ENCODE measurements at places on chromosomes 1 and 21.
A peak's percentile ranks its signal among the peaks of the same experiment; 100 is the strongest.

DNA sequence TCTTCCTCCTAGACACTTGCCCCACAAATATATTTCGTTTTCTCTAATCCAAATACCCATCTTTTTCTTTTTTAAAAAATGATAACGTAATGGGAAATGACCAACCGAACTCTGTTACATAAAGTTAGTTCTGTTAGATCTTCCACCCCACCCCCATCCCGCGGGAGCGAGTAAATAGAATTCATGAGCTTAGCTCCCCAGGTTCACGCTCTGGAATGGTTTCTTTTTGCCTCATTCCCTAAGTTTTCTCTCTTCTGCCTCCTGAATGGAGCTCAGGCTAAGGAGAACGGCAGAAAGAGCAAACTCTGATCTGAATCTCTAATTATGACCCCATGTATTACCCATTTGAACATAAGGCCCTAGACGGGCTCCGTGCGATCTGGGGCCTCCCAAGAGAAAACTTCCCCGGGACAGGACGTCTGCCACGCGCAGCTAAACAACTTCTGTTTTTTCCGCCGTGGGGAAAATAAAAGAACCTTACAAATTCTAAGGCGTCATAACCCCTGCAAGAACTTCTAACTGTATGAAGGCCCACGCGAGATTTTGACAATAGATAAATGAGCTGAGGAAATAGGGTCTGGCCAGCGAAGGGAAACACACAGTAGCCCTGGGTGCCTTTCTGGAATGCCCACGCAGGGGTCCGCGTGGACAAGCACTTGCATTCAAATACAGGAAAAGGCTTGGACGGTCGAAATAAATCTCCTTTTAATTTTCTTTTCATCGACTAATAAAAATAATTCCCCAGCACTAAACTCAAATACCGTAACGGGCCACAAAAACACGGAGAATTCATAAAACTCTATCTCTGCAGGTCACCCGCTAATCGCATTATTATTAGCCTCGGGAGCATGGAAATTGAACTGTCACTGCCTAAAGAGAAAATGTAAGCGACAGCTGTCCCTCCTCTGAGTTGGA, 2.2 kb downstream of the TBX15 start:
- DNase-seq, result no peak

DNA sequence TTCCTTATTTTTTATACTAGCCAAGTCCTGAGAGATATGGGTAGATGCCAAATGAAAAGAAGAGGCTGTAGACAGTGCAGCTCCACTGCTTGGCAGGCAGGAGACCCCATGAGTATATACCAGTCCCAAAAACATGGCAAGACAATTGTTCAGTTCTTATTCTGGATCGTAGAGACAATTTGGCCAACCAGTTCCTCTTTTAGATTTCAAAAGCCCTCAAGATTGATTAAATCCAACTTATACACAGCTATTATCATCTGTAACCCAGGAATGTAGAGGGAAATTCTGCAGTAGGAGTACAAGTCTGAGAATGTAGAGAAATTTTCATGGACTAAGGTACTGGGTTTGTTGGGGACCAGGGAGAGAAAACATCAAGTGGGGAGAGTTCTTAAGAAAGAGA, 50.3 kb downstream of the ATP6V1G3 start:
- no peak for DNase-seq

- no peak for DNase-seq
These were observed 155.8 kb upstream of the UBE2U start for GRCh38 chr1:64047549-64047996.

GRCh38 chr21:43864962-43865539, at the start of gene AGPAT3:
AGPAT3 (plus strand) TSS chr21:43865223; CDS start chr21:43959682, 94,459 bp downstream.
- DNase-seq, result no peak

- DNase-seq, result no peak
These were observed 462.3 kb downstream of the PTPRC start for GRCh38 chr1:199101139-199101538.

GRCh38 chr21:15003463-15004135, 61.2 kb downstream of the NRIP1 start:
- DNase-seq, result no peak

DNA sequence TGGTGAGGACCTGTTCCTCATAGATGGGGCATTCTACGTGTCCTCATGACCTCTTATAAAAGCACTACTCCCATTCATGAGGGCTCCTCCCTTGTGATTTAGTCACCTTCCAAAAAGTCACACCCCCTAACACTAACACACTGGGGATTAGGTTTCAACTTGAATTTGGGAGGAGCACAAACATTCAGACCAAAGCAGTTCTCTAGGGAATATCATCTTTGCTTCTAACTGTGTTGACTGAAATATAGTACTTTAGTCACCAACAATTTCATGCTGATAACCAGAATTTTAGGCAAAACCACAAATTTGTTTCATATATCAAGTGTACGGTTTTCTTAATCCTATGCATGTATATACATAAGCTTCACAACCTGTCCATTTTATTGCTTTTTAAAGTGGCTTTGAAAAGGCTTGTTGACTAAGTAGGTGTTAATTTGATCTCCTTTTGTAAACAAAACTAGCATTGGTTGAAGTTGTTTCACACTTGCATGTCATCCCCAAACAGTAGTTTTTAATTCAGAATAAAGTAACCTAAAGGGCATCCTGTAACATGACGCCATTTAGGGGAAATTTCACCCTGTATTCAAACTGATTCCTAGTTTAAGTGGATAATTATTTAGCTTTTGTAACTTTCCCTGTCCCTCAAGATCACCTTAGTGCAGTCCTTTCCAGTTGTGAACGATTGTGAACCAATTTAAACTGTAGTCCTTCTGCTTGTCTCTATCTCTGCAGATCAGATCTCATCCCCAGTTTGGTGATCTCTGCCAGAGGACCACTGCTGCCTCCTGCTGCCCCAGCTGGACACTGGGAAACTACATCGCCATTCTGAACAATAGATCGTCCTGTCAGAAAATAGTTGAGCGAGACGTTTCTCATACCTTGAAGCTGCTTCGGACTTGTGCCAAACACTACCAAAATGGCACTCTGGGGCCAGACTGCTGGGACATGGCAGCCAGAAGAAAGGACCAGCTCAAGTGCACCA, 141.1 kb downstream of the TLR5 start:
- DNase-seq, result no peak

GRCh38 chr1:2881556-2881955, 80.1 kb upstream of the TTC34 start:
- DNase-seq, result no peak

- no peak for DNase-seq
These were observed 58.6 kb upstream of the CD34 start for GRCh38 chr1:207969528-207969927.

GRCh38 chr1:65036570-65037051, 70.3 kb upstream of the JAK1 start:
- DNase-seq, result no peak

GRCh38 chr1:204443871-204444581, 32.4 kb upstream of the PPP1R15B start:
- DNase-seq, result no peak

- no peak for DNase-seq
These were observed 41.9 kb downstream of the CACNA1E start for GRCh38 chr1:181525104-181525721.

- no peak for DNase-seq
These were observed 51.2 kb upstream of the COA6 start for GRCh38 chr1:234322097-234322496.

DNA sequence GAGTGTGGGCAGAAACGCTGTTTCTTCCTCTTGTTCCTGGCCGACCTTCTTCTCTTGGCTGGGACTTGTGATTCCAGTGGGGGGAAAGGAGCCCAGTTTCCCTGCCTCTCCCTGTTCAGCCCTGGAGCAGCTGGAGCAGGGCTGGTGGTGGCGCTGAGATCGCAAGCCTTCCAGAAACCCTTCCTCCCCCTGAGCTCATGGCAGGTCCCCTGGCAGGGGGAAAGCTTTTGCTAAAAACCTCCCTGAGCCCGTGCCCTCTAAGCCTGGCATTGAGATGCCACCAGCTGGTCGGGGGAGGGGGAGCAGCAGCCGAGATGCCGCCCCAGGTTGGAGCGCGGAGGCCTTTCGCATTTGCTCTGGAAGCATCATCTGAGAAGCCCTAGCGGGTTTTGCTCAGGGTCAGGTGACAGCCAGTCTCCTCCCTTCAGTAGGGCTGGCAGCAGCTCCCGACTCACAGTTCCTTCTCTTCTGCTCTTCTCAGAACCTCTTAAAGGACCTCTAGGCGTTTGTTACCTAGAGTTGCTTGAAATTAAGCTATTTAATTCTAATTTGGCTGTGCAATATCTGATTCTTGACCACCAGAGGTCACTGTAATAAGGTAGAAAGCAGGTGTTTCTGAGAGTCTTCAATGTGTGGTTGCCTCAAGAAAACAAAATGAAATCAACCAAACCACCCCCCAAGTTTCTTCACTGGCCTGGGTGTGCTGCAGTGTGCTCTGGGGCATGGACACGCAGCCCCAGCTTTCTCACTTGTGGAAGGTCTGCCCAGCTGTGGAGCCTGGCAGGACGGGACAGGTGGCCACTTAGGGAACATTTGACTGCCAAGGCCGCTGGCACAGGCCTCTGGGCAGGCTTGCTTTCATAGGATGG, 257.3 kb downstream of the CAMTA1 start:
- DNase-seq, result peak; percentile 15

- no peak for DNase-seq
These were observed 97.0 kb upstream of the COA6 start for GRCh38 chr1:234276151-234276788.

- no peak for DNase-seq
These were observed 25.8 kb downstream of the PTPN14 start for GRCh38 chr1:214525535-214526019.

DNA sequence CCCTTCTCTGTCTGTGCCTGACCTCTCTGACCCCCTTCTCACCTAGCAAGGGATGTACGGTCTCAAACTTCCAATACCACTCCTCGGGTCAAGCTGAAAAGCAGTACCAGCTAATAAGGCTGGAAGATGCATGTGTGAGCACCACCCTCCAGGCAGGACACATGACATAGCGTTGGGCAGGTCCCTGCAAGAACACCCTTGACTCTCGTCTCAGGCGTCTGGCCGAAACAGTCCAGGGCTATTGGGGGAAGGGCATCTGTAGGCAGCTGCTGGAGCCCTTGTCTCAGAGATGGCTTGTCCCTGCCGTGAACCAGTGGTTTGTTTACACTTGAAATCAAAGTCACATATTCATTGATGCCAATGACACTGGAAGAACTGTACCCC, 56.5 kb downstream of the CD46 start:
- DNase-seq, result no peak

DNA sequence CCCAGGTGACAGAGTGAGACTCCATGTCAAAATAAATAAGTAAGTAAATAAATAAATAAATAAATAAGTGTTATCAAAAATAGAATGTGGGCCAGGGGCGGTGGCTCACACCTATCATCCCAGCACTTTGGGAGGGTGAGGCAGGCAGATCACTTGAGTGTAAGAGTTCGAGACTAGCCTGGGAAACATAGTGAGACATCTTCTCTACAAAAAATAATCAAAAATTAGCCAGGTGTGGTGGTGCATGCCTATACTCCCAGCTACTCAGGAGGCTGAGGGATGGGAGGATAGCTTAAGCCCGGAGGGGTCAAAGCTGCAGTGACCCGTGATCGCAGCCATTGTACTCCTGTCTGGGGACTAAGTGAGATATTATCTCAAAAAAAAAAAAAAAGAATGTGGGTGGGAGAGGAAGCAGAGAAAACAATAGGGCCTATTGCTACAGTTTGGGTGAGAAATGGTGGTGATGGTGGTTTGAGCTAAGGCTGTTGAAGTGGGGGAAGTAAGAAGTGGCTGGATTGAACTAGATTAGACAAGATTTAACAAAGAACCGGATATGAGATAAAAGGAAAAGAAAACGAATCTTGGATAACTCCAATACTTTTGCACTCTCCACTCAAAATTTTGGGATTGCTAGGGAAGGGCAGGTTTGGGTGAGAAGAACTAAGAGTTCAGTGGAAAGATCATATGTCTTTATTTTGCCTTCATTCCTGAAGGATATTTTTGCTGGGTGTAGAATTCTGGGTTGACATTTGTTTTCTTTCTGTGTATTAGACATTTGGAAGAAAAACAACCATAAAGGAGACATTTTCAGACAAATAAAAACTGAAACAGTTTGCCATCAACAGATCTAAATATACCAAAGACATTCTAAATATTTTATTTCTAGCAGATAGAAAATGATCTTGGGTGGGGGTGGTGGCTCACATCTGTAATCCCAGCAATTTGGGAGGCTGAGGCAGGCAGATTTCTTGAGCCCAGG, 57.1 kb upstream of the SPOCD1 start:
- no peak for DNase-seq

DNA sequence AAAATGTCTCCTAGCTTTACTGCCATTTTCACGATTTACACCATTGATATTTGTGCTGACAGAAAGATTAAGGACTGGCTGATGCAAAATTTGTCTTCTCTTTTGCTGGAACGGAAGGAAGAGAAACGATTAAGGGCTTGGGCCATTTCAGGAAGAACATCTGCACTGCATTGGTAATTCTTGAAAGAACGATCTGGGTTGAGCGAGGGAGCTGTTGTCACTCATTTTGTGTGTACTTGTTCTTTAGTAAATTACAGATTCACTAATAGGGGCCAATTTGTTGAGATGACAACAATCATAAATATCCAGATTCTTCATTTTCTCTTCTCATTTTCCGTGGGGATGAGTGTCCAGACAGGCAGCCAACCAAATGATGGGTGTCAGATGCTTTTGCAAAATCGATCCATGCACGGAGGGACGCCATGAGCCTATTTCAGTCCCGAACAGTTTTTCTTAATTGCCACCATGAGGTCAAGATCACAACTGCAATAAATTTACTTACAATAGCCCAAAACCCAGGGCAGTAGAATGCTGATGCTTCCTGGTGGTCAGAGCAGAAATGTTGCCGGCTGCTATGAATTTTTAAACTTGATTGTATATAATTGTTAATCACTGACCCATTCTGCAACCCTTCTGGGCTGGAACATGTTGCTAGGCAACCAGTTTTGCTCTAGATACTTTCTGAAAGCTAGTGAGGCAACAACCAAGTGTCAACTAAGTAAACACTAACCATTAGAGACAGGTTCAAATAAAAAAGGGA, 132.4 kb upstream of the TIAM1 start:
- DNase-seq, result no peak

GRCh38 chr1:192951691-192952460, 107.3 kb downstream of the UCHL5 start:
- DNase-seq, result no peak

GRCh38 chr1:237961754-237962153, 71.0 kb upstream of the ZP4 start:
- DNase-seq, result no peak

DNA sequence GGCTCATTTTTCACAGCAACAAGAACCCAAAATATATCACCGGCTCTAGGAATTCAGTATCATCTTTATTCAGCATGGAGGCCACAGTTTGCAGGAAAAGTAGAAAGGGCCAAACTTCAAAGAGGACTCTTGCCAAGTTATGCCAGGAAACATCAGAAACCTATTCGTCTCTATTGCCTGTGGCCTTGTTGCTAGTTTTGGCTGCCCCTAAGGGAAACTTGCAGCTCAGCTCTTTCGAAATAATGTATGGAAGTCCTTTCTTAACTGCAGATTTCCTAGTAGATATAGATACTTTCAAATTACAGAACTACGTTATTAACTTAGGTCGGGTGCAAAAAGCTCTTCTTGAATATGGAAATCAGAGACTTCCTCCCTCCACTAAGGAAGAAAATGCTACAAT, 4.2 kb upstream of the NENF start:
- DNase-seq, result no peak
